ENCODE measurements at places on chromosomes 7 and 10. TPM values are rescaled to one million over a fixed set of nuclear protein-coding genes. Genes with fewer than 3 reads are reported as not detected.
A peak's percentile ranks its signal among the peaks of the same experiment; 100 is the strongest.

- no peak for DNase-seq
Measured at GRCh38 chr7:85413718-85414117, 226.9 kb upstream of the SEMA3D start.

DNA sequence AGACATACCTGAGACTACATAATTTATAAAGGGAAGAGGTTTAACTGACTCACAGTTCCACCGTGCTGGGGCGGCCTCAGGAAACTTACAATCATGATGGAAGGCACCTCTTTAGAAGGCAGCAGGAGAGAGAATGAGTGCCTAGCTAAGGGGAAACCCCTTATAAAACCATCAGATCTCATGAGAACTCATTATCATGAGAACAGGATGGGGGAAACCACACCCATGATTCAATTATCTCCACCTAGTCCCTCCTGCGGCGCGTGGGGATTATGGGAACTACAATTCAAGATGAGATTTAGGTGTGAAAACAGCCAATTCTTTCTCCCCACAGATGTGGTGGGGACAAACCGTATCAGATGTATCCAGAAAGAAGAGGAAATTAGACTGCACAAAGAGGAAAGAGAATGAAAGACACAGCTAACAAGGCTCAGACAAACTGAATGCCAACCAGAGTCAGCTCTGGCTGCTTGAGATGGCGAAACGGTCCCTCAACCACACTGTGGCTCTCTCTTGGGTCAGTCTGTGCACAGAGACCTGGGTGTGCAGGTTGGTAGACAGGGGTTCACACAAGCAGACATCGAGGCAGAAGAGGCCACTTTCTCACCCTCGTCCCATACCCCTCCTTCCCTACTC is 375.6 kb downstream of the SFMBT2 start:
- DNase-seq: no peak

- DNase-seq: peak; percentile 50
Measured at GRCh38 chr10:5461914-5462840, 37.2 kb downstream of the CALML5 start.

TMEM72 gene
- not detected for total RNA-seq

DNA sequence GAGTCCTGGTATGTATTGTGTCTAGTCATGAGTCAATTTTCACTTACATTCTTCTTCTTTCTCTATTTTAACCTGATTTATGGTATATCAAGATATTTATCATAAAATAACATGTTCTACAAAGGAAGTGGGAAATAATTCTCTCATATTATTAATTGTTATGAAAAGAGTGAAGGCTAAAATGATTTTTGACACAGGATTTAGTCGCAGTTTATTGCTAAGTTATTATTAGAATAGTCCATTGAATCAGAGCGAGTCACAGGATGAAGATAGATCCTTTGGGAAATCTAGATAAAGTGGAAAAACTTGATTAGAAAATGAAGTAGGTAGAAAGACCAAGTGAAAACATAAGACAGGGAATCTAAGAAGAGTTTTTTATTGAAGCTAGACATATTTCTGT is 184.3 kb upstream of the DGKB start:
- DNase-seq: no peak

- no peak for DNase-seq
Measured at GRCh38 chr10:110488332-110488681, 9.4 kb upstream of the DUSP5 start.

BAMBI gene
- total RNA-seq: 45.4 TPM

- DNase-seq: no peak
Measured at GRCh38 chr7:85074992-85075391, 111.9 kb downstream of the SEMA3D start.

GRCh38 chr10:32957341-32958084 is 517 bp downstream of the ITGB1 start:
- DNase-seq: no peak

TMEM196 gene
- total RNA-seq: not detected

HDAC9 gene
- 27.6 TPM for total RNA-seq

- no peak for DNase-seq
Measured at GRCh38 chr10:124628676-124629021, 115.5 kb downstream of the FAM53B start.

DNA sequence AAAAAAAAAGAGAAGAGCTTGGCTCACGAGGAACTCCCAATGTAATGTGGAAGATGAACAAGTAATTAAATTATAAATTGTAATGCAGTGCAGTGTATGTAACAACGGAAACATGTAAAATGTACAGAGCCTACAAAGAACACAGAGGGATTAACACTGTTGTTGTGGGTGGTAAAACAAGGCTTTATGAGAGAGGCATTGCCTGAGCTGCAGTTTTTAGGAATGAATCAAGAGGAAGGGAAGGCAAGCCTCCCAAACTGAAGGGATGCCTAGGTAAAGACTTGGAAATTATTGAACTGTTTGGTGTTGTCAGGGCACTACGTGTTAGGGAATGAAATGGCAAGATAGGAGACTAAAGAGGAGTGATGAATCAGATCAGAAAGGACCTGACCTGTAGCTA is 213.7 kb downstream of the HTR7 start:
- peak; percentile 85 for DNase-seq

DNA sequence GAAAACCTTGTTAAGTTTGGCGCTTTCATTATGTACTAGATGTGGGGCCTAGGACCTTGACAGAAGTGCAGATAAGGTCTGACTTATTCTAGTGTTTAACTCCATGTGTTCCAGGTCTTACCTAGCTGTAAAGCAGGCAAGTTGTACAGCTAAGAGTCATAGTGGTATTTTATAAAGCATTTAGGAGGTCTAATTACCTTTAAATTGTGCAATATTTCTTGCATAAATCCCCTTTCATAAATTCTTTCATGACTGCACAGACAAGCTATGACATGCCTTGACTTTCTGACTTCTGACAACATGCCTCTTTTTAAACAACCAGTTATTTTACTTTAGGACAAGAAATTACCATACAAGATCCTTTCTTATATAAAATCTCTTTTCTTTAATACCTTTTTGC is 151.6 kb upstream of the VSTM2A start:
- no peak for DNase-seq

- DNase-seq: no peak
Measured at GRCh38 chr7:94436018-94436604, 41.4 kb downstream of the COL1A2 start.

DNA sequence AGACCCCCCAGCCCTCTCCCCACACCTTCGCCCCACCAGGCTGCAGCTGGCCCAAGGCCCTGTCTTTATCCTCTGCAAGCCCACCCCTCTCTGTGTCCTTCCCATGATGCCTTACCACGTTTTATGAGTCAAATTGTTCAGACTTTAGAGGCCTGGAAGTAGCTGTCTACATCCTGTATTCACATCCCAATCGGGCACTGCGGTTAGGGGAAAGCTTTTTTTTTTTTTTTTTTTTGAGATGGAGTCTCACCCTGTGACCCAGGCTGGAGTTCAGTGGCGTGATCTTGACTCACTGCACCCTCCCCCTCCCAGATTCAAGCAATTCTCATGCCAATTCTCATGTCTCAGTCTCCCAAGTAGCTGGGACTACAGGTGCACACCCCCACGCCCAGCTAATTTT is 121.5 kb upstream of the SH2B2 start:
- DNase-seq: no peak

JAZF1 gene
- total RNA-seq: 20.1 TPM

- DNase-seq: no peak
Measured at GRCh38 chr7:16431646-16432424, 10.5 kb upstream of the CRPPA start.

DNA sequence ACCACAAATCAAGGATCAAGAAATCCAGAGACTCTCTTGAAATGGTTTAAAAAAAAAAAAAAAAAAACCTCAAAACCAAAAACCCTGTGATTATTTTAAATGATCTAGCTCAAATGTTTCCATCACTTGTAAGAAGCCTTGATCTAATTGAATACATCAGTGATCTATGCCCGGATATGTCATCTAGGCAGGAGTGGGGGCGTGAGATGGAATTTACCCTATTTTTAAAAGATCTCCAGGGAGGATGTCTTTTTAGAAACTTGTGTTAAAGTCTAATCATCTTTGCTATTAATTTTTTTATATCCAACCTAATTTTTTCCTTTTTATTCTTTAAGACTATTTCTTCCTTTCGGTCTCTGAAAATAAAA is 101.4 kb upstream of the PDLIM1 start:
- no peak for DNase-seq

- peak; percentile 12 for DNase-seq
Measured at GRCh38 chr10:112949143-112949823, 764 bp upstream of the TCF7L2 start.

- DNase-seq: no peak
Measured at GRCh38 chr10:99761365-99761764, 21.1 kb upstream of the ABCC2 start.

DNA sequence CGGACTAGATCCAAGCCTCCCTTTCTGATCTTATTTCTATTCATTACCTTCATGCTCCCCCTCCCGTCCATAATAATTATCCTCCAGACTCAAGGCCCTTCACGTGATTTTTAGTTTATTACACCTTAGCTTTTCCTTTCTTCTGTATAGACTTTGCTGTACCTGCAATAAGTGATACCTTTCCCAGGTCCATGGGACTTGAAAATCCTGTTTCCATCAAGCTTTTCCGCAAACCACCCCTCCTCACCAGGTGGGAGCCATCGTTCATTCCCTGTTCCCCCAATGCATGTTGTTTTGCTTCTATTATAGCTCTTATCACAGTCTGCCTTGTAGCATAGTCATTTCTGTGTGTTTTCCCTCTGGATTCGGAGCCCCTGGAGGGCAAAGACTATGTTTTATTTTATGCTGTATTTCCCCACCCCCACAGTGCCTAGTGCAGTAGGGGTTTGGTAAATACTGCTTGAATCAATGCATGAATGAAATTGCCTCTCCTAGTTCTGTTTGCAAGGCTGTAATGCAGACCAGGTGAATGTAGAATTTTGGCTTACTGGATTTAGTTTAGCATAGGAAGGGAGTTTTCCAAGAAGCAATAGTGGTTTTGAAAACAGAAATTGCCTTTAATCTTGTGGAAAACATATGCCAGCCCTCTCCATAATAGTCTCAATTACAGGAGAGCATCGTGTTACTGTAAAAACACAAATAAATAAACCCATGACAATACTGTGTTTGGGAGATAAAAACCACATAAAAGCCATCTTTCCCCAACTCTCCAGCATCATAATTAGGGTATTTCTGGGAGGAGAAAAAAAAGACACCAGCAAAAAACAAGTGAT is 213.4 kb downstream of the AUTS2 start:
- DNase-seq: no peak

- no peak for DNase-seq
Measured at GRCh38 chr7:150432915-150433892, 17.2 kb upstream of the GIMAP8 start.

TWIST1 gene
- 5.7 TPM for total RNA-seq

DNA sequence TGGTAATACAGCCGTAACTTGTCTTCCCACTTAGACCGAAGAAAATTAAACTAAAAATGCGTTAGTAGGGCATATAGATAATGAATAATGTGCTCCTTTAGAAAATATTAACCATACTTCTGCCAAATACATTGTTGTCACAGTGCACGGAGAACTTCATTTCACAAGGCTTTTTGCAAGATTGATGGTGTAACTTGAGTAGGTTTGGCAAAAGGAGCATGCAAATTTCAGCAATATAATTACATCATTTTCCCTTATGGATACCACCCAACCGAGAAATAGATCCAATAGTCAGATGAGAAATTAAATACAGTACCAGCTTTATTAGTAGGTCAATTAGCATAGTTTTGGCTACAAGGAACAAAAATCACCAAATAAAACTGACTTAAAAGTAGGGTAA is 792.6 kb upstream of the C7orf33 start:
- DNase-seq: no peak

KNDC1 gene
- total RNA-seq: 2.6 TPM

Data from astrocyte (in vitro differentiated cells and primary cell).